CD4-positive, alpha-beta T cell treated with Interleukin-12 subunit alpha and Interleukin-12 subunit beta, for 1 hour (primary cell): ENCODE measurements at places on chromosomes 3 and 15.

DNA sequence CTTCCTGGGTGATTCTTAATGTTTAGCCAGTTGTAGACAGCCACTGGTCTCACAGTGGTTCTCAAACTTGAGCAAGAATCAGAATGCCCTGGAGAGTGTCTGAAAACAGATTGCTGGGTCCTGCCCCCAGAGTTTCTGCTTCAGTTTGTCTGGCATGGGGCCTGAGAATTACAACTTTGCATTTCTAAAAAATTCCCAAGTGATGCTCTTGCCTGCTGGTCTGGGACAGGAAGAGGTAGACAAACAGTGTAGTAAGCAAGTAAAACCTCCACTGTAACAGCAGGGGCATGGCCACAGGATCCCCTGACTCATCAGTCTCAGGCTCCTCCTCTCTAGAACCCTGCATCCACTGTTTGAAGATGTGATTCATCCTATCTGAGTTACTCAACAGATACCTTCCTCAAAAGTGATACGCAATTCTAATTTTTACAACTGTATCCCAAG lies 36.5 kb downstream of the DZIP1L start:
- DNase-seq, result no peak

GRCh38 chr3:187966636-187967406 lies 187.1 kb upstream of the LPP start:
- no peak for DNase-seq

- no peak for DNase-seq
Observed at GRCh38 chr3:73576999-73577461, 47.7 kb downstream of the PDZRN3 start.

DNA sequence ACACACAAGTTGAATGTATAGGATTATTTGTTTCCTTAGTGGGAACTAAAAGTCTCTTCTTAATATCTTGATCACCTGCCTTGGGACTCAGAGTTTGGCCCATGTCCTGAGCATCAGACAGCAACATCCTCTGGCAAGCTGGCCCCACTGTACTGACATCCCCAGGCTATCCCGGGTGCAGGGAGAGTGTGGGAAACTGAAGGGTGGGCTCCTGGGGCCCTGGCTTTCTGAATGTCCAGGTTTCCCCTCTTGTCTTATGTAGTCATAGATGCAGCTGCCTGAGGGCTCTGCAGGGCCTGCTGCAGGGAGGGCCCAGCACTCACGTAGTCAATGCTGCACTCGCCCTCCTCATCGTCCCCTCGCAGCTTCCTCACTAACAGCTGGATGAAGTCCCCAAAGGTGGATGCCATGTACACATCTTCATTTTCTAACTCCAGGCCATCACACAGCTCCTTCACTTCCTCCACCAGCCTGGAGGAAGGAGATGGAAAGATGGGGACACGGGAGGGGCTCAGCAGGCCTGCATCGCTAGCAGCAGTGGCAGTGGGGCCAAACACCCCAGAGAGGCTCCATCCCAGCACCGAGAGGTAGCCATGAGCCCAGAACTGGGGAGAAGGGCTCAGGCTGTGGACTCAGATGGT lies 42.8 kb downstream of the ALDH1L1 start:
- no peak for DNase-seq

DNA sequence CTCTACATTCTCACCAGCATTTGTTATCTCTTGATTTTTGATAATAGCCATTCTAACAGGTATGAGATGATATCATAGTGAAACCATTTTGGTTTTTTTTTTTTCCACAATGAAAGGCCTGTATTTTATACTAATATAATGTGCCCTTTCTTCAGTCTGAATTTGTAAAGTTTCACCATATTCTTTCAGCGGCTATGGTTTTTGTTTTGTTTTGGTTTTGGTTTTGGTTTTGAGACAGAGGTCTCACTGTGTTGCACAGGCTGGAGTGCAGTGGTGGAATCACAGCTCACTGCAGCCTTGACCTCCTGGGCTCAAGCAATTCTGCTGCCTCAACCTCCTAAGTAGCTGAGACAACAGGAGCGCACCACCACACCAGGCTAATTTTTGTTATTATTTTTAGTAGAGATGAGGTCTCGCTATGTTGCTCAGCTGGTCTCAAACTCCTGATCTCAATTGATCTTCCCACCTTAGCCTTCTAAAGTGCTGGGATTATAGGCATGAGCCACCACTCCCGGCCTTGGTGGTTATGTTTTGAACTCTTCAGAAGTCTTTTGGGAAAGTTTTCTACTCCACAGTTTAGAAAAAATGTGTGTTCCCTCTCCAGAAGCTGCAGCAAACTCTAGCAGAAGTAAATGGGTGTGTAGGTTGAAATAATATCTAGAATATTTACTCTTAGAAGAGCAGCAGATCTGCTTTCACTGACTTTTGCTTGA lies 110.2 kb upstream of the UMPS start:
- peak; percentile 20 for DNase-seq

DNA sequence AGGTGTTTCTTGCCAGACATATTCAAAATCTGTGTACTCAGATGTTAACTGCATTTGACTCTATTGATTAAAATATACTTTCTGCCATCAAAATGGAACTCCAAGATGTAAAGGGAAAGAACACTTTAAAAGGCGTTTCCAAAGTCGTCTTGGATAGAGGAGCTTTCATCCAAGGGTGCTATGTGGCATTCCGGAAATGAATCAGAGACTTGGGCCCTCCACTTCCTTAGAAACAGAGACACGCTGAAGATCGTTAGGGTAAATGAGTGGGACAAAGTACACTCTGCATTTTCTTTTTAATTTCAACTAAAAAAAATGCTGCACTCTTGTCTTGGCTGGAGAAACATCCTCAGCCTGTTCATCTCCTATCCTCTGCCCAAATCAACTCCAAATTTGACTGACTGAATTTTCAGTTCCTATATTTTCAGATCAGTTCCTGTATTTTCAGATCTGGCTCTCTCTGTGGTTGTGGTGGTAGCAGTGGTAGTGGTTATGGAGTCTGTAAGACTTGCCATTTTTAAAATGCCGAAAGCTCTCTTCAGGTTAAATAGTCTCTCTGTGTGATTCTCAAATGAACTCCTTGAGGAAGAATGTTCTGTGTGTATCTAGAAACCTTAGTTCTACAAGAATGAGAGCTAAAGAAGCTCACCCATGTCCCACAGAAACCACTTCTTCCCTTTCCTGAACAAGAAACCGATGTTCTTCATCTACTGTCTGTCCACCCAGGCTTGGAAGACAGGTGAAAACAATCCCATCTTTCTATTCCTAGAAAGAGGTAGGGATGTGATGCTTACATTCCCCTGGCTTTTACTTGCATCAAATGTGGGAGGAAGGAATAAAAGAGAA lies 156.8 kb upstream of the ICE2 start:
- DNase-seq, result no peak

DNA sequence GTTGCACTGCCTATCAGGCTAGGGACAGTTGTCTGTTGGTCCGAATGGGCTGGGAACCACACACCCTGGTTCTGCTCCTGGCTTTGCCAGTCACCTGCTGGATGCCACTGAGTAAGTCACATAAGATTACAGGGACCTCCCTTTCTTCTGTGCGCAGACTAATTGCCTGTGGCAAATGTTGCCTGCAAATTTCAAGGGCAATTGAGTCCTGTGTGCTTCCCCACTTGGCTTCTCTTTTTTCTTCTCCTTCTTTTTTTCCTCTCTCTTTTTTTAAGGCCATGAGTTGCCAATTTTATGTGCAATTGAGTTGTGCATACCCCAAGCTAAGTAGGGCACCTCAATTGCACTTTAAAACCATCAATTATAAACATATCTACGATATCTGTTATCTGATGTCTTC lies 963.4 kb downstream of the MCTP2 start:
- no peak for DNase-seq

GRCh38 chr3:186922790-186923189 lies 7.5 kb upstream of the ST6GAL1 start:
- DNase-seq, result no peak

DNA sequence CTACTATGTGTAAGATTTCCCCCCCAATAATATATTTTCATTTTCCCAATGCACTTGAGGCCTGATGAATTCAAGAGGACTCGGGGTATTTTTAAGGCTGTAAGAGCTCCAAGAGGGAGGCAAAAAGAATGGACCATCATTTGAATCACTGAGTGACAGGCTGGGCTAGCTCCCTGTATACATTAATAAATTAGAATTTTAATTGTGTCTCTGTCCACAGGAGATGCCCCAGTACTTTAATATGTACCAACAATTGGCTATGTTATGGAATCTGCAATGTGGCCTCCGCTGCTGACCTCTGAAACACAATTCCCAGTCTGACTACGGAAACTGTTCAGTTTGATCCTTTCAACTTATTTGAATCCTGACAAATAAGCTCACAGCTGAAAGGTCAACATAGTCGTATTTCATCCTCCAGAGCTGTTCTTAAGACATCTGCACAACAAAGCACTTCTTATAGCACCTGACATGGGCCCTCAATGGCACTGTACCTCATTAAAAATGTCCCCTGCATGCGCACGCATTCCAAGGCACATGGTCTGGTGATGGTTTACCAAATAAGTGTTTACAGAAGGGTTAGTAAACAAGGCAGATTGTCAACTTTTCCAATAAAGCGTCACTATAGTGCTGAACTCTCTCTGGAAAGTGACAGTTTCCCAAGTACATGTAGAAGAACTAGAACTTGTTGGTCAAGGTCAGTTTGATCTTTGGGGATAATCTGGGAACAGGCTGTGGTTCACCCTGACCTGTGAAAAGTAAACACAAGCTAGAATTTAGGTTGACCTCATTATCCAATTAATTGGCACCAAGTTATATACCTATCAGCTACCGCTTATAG lies 472.9 kb downstream of the FOXP1 start:
- DNase-seq, result no peak

- DNase-seq, result no peak
Observed at GRCh38 chr3:38222032-38222634, 43.5 kb upstream of the SLC22A13 start.

DNA sequence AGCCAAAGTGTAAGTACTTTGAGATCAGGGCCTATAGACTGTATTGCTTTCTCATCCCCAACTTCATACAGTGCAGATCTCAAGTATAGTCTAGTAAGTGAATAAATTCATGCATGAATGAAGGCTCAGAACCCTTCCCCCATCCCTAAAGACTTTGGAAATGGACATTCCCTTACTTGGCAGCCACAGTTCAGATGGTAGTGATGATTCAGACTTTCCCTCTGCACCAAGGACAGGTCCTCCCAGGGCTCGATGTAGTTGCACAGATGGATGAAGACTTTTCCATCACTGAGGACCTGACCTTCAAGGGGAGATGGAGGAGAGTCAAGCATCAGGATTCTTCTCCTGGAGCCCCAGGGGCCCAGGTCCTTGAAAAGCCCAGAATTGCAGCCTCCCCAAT lies 4.6 kb downstream of the TIMP4 start:
- no peak for DNase-seq

DNA sequence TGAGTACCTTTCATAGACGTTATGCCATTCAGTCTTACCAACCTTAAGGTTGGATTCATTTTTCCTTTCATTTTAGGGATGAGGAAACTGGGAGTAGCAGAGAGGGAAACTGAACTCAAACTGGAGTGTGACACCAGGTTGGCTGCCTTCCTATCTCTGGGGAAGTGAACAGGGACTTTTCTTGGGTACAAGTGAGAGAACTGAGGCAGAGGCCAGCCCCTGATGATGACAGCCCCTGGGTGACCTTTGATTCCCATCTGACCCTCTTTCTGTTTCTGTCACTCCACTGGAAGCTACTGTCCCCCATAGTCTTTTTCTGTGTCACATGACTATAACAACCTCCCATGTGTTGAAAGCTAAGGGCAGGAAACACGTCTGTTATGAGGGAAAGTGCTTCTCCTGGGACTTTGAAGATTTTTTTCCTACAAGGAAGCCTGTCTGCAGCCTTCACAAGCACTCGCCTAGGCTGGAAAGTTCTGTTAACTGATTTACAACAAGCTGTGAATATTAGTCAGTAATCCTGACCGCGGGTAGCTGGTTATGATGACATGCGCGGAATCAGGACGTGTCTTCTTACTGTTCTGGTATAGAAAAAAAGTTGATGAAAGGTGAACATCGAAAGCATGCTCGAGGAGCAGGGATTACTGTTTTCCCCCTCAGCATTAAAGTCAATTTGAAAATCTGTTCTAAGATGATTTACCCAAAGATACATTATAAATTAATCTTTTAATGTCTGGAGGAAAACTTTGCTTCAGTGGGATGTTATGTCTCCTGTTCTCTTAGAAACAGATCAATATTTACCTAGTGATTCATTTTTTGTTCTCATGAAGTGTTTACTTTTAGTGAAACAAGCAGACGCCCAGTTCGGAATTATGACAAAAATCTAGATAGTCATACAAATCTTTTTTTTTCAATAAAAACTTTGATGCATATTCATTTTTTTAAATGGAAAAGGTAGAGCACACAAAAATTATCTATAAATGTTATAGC lies 31.5 kb downstream of the ABHD2 start:
- DNase-seq, result no peak

- no peak for DNase-seq
Observed at GRCh38 chr15:66017000-66017399, 147.7 kb downstream of the RAB11A start.

DNA sequence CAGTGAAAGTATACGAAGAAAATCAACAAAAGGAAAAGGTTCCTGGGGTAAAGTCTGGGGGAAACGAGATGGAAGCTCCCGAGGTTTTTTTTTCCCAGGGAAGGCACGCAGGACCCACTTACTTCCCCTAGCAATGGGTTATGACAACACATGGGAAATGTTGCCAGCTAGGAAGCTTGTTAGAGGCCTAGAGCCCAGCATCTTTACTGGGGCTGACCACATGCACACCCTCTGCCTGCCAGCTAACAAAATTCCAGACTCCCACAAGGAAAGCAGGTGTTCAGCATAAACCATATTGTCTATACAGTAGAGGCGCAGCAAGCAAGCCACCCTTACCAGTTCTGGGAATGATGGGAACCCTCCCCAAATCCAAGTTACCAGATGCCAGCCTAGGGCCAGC lies 258.8 kb upstream of the NR2E3 start:
- no peak for DNase-seq

DNA sequence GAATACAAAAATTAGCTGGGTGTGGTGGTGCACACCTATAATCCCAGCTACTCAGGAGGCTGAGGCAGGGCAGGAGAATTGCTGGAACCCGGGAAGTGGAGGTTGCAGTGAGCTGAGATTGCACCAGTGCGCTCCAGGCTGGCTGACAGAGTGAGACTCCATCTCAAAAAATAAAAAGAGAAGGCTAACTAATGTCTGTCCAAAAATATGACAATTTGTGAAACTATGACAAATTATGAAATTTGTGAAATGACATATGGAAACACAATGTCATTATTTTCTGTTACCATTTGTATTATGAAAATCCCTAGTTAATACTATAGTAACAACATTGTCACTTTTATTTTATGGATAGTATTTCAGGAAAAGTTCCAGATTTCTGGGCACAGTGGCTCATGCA lies 1306.3 kb upstream of the EPHA6 start:
- no peak for DNase-seq

- no peak for DNase-seq
Observed at GRCh38 chr3:60622349-60622748, 628.9 kb downstream of the FHIT start.

DNA sequence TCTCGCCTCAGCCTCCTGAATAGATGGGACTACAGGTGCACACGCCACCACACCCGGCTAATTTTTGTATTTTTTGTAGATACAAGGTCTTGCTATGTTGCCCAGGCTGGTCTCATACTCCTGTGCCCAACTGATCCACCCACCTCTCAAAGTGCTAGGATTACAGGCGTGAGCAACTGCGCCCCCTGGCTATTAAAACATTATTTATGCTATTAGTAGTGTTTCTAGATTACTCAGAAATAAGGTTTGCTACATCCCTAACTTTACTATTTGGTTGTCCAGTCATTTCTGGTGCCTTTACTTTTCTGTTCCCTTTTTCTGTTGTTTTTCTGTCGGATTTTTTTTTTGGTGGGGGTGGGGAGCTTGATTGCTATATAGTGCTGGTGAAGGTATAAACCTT lies 393.6 kb upstream of the TPM1 start:
- DNase-seq, result no peak
